ENCODE measurements at places on chromosomes 13 and 19.

DNA sequence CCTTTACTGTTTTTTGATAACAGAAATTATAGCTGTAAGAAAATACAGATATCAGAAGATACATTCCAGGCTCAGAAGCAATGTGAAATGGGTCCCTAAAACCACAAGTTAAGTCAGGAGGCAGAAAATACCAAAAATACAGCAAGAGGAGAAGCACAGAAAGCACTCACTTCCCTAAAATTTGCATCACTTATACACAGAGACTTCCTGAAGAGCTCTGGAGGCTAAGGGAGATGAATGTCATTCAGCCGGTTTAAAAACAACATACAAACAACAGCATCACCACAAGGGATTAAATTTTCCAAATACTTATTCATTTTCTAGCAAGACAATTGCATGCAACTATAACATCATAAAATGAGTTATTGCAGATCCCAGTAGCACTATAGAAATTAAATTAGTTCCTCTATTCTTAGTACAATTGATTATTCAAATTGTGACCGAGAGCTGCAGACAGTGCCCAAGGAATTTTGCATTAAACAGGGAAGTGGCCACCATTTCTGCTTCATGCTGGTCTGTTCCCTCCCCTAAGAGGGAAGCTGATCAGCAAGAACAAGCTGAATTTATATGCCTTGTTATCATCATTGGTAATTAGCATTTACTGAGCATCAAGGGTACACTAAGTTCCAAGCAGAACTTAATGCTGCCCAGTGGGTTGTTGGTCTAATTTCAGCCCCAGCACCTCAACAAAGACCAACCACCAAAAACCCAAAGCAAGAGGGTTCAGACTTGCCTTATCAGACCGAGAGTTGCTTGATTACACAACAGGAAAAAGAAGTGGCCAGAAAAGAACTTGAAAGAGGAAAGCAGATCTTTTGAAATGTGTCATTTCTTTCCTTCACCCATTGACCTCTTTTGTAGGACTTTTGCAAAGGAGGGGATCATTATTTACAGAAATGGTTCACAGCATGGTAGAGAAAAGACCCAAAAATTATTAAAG lies 140.7 kb downstream of the KCTD12 start:
- peak; percentile 98 for DNase-seq

DNA sequence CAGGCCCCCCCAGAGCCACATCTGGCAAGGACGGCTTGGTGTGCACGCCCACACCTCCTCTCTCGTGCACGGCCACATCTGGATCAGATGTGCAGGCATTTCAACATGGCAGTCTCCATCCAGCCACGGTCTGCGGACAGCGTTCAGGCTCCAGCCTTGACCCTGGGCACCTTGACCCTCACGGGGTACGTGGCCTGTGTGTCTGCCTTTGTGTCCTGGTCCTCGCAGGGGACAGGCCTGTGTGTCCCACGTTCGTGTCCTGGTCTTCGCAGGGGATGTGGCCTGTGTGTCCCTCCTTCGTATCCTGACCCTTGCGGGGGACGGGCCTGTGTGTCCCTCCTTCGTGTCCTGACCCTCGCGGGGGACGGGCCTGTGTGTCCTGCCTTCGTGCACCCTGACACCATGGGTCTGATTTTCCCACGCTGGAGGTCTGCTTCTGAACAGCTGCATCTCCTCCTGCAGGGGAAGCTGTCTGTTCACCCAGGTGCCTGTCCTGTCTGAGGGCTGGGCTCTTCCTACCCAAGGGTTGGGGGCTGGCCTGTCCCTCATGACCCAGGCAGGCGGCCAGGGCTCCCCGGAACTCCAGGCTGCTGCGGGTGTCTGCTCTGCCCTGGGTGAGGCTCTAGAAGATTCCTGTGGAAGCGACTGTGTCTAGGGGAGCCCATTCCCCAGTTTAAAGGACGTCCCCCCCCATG lies 25.3 kb downstream of the RASA3 start:
- no peak for DNase-seq

DNA sequence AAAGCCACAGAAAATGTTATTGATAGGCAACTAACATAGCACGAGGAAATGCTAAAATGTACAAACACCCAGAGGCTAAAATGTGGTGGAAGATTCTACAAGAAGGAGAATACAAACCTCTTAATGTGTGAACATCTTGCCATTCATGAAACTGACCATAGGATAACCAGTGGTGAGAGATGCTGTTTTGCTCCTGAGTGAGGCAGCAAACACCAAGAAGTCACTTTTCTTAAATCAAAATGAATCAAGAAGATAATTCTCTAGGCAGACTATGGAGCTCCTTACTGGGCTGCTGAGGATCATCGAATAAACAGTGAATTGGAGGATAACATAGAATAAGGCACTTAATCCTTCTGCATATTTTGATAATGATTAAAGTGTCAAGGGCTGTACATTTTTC lies 375.4 kb upstream of the SLITRK6 start:
- no peak for DNase-seq

DNA sequence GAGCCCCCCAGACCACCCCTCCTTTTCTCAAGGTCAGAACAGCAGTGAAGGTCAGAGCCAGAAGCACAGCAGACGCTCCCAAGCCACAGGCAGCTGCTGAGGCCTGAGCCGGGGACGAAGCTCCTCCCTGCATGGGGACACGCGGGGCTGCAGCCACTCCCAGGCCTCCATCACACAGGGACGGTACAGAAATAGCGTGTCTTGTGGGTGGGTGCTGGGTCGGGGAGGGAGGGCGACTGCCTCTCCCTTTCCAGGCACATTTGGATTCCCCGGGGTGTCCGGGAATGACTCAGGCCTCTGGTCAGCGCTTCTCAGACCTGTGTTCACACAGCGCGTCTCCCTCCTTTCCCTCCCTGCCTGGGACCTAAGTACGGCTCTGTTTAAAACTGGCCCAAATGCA lies 33.2 kb downstream of the RASA3 start:
- peak; percentile 77 for DNase-seq

- peak; percentile 71 for DNase-seq
Measured at GRCh38 chr19:18499055-18499775, 22.7 kb downstream of the ELL start.

DNA sequence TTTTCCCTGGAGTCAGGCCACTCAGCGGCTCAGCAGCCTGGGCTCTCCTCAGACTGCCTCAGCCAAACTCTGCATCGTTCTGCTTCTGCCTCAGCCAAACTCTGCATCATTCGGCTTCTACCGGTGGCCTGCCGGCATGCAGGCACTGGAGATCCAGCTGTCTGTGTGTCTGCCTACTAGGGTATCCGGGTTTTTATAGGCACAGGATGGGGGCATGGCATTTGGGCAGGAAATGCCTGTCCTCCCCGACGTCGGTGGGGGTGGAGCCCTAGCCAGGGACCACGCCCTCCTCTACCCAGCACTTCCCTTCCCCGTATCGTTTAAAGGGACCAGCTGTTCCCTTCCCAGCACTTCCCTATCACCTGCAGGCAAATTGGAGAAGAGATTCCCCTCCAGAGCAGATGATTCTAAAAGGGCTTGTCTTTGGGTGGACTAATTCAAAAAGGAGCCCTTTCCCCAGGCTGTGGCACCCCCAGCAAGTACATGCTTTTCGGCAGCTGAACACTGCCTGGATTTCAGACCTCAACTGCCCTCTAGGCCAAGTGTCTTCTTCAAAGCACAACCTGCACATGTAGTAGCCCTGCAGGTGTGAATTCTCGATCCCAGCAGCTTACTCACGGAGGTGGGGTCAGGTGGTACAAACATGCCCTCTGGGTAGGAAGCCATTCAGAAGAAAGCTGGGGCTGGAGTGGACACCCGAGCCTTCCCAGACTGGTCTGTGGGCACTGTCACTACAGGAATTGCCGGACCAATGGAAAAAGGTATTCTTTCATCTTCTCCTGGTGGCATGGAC lies 25.4 kb upstream of the GPR12 start:
- DNase-seq = peak; percentile 61

- DNase-seq = peak; percentile 61
Measured at GRCh38 chr13:51501592-51502152, 48.8 kb upstream of the INTS6 start.

GRCh38 chr19:31963746-31964145 lies 381.7 kb upstream of the ZNF507 start:
- DNase-seq = no peak

- no peak for DNase-seq
Measured at GRCh38 chr13:85535316-85536084, 263.7 kb downstream of the SLITRK6 start.

DNA sequence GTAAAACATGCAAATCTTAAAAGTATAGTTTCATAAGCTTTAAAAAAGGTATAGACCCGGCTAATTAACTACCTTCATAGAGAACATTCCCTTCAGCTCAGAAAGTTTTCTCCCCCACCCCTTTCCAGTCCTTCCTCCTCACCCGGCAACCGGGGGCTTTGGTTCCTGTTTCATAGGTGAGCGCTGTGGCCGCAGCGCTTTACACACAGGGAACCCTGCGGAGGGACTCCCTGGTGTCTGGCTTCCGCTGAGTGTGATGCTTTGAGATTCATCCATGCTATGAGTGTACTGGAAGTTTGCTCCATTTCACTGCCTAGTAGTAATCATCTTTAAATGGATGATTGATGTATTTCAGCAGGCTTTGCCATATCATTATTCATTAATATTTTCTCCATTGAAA lies 26.0 kb upstream of the PABPC3 start:
- no peak for DNase-seq

- DNase-seq = no peak
Measured at GRCh38 chr19:52735734-52736133, 890 bp upstream of the ZNF611 start.

DNA sequence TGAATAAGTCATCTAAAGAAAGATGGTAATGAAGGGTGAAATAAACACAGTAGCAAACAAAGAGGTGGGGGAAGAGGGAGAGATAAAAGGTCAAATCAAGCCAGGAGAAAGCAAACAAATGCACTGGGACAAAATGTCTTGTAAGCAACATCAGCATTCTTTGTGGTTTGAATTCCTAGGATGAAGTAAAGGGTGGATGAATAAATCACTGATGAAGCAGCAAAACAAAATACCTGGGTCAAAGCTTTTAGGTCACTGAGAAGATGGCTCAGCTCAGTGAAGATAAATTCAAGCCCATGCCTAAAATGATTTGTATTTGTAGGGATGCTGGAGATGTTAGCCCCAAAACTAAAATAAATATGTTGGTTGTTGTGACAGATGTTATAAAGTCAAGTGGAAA lies 86.5 kb upstream of the FBXL3 start:
- DNase-seq = no peak

DNA sequence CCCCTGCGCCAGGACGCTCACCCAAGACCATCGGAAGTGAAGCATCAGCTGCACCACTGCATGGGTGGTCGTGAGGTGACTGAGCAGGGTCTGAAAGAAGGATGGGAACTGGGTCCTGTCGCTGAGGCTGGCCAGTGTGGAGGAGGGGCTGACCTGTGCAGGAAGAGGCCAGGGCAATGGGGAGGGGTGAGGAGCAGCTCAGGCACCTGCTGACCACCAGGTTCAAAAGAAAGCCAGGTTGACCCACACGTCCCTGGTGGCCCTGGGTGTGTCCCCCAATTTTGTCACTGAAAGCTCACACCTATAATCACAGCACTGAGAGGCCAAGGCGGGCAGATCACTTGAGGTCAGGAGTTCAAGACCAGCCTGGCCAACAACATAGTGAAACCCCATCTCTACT lies 13.7 kb upstream of the ZSCAN1 start:
- DNase-seq = no peak

DNA sequence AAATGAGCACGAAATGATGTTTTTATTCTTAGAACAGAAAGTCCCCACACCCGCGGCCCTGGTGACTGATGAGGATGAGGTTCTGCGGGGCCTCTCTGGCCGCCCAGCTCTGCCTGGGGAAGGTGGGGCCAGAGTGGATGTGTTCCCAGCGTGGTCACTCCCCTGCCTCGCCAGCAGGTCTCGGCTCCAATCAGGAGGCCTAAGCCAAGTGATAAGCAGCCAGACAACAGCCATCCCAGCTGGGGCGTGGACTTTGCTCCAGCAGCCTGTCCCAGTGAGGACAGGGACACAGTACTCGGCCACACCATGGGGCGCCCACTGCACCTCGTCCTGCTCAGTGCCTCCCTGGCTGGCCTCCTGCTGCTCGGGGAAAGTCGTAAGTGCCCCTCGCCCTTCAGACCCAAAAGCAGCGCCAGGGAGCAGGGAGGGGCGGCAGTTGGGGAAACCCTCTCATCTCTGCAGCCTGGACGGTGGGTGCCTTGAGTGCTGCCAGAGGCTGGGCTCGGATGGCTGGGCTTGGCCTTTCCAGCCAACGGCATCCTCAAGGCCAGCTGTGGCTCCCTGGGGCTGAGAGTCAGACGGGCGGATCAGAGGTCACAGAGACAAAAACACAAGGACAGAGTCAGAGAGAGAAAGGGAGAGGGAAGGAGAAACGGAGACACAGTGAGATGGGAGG lies at the start of gene F10:
F10 (plus strand) TSS at position 250 of the 676 bp plus-strand sequence; CDS start at position 307, 57 bp downstream.
- DNase-seq = no peak

Measured in MV-4-11 (cell line).